ENCODE measurements at places on chromosomes 12 and 14. TPM values are rescaled to one million over a fixed set of nuclear protein-coding genes. Genes with fewer than 3 reads are reported as not detected.

- peak; percentile 37 for DNase-seq
Observed at GRCh38 chr12:70994217-70994788, 73.8 kb upstream of the PTPRR start.

GRCh38 chr12:109291521-109292341, 17.4 kb downstream of the FOXN4 start:
- DNase-seq = no peak

IQSEC3 gene
- not detected for total RNA-seq

- no peak for DNase-seq
Observed at GRCh38 chr12:122920687-122921086, 24.8 kb upstream of the VPS37B start.

GRCh38 chr12:66352197-66352596, 49.9 kb downstream of the HELB start:
- no peak for DNase-seq

- DNase-seq = no peak
Observed at GRCh38 chr12:10612984-10613348, 443 bp downstream of the MAGOHB start.
